DMS79 treated with DMSO at 0.1 percent for 48 hours (cell line): ENCODE measurements at places on chromosomes 5 and 9.

- no peak for DNase-seq
Observed at GRCh38 chr9:33407061-33407460, 4.7 kb upstream of the AQP7 start.

DNA sequence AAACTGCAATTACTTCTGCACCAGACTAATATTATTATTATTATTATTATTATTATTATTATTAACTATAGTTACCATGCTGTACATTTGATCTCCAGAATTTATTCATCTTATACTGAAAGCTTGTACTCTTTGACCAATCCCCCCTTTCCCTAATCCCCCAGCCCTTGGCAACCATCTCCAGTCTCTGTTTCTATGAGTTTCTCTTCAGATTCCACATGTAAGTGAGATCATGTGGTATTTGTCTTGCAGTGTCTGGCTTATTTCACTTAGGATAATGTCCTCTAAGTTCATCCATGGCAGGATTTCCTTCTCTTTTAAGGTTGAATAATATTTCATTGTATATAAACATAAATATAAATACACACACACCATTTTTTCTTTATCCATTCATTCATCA lies 287.0 kb upstream of the DAB2 start:
- DNase-seq = no peak

DNA sequence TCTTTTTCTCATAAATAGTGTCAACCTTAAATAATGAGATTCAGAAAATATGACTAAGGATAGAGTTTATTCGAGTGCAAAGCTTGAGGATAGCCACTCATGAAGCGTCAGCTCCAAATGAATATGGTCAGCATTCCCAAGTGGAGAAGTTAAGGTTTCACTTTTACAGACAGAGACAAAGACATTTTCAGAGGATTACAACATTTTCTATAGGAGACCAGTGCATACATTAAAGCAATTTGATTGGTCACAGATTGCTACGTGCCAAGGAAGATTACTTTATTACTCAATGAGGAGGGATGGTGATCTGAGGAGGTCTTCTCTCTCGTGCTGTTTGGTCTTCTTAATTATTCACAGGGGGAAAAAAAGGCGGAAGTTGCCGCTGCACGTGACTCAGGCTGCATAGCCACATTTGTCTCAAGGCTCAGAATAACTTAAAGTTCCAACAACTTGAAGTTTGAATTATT lies 60.1 kb upstream of the SPATA31C2 start:
- DNase-seq = no peak

GRCh38 chr9:127873886-127874285 lies 3.6 kb downstream of the AK1 start:
- no peak for DNase-seq

- no peak for DNase-seq
Observed at GRCh38 chr5:108028412-108028811, 353.5 kb downstream of the FBXL17 start.

GRCh38 chr5:44402084-44402483 lies 12.9 kb upstream of the FGF10 start:
- DNase-seq = no peak

DNA sequence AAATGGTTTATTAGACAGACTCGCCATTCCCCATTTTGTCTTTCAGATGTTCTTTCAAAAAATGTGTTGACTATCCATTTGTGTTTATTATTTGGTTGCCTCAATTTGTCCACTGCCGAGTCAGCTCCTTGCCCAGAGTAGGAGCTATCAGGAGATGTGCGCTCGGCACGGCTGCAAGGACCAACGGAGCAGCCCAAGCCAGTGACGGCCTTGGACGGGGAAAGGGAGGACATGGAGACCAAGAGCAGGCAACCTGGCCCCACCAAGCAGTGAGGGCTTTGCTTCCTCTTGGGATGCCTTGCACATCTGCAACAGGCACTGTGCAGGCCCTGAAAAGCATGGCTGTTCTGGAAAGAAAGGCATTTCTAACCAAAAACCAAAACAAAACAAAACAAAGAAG lies 69.8 kb downstream of the DEPDC1B start:
- no peak for DNase-seq
